ENCODE measurements at places on chromosomes 13 and 19. TPM values are rescaled to one million over a fixed set of nuclear protein-coding genes. Genes with fewer than 3 reads are reported as not detected.

Gene PEAK3
- 1.5 TPM for total RNA-seq

Gene DNAAF3
- total RNA-seq = 2.7 TPM

Gene ATXN8OS
- not detected for total RNA-seq

Gene SOHLH2
- total RNA-seq = 0.20 TPM

Gene C13orf42
- total RNA-seq = not detected

Gene CYP2A13
- total RNA-seq = not detected

Gene OSCAR
- 2.4 TPM for total RNA-seq

Gene CEACAM5
- total RNA-seq = not detected

Gene IQCN
- total RNA-seq = 0.52 TPM

Gene MUC16
- total RNA-seq = 21.3 TPM

DNA sequence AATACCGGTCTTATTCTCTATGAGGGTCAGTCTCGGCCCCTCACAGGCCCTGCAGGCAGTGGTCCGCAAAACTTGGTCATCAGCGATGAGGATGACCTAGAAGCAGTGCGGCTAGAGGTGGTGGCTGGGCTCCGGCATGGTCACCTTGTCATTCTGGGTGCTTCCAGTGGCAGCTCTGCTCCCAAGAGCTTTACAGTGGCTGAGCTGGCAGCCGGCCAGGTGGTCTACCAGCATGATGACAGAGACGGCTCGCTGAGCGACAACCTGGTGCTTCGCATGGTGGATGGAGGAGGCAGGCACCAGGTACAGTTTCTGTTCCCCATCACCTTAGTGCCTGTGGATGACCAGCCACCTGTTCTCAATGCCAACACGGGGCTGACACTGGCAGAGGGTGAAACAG is 1.8 kb downstream of the FREM2 start:
- no peak for DNase-seq

- DNase-seq = no peak
Measured at GRCh38 chr13:41501281-41501680, 43.9 kb downstream of the RGCC start.

GRCh38 chr13:40983259-40983658 is 35.9 kb downstream of the ELF1 start:
- no peak for DNase-seq

DNA sequence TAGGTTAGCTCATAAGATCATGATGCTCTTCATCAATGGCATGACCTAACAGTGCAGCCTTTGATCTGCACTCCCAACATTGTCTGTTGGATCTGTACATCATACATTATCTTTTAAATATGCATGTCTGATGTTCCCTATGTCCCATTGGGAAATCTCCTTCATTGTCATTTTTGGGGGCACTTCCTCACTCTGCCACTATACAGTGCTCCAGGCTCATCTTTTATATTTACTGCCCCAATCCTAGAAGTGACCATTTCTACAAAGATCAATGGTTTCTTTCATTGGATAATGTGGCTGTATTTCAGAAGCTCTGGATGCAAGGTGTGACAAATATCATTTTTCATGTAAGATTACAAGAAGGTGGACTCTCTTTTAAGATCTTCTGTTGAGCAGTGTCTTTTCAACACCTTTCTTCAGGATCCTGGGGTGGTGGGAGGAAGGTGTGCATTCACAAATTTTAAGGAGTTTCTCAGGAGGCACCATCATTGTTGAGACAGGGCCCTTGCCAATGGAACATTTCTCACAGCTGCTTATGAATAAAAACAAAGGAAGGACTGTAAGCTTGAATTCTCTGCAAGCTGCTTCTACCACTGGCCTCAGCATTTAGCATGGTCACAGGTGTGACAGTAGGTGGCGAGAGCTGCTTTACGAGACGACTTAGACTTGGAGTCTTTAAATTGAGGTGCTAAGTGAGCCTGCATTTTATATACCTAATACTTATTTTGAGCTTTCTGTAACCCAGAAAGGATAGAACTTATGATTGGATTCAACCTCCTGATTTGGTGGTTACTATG is 403.0 kb downstream of the LMO7 start:
- DNase-seq = no peak

DNA sequence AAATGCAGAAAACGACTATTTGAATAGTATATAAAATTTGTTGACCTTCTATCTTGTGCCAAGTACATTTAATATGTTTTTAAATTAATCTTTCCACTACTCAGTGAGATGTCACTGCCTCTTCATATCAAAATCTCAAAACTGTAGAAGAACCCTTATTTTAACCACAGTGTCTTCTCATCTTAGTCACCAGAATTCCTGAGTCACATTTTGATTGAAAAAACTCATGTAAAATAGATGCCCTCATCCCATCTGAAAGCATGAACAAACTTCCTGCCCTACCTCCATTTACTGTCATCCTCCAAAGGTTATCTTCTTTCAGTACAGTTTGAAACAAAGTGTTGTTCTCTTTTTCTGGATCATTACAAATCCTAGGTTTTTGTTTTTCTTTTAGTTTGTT is 1215.4 kb downstream of the PCDH9 start:
- no peak for DNase-seq

DNA sequence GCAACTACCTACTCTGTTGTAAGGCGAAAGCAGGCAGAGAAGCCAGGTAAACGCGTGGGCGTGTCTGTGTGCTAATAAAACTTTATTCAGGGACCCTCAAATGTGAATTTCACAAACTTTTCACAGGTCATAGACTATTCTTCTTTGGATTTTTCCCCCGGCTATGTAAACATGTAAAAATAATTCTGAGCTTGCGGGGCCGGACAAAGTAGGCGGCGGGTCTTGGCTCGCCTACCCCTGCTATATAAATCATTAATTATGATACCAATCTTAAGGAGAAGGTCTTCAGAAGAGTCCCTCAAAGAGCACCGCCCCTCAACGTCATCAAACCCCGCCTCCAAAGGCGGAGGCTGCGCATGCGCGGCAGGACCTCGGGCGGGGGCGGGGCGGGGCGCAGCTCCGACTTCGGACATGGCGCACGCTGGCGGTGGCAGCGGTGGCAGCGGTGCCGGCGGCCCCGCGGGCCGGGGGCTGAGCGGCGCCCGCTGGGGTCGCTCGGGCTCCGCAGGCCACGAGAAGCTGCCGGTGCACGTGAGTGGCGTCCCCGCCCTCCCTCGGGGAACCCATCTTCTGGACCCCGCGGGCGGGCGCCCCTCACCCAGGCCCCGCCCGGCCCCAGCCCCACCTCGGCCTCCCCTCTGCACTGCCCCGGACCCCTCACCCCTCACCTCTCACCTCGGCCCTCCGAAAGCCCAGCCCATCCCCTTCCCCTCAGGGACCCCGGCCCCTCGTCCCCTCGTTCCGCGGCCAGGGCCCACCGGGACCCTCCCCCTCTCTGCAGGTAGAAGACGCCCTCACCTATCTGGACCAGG is at the start of gene SIN3B:
Gene SIN3B, plus strand, starts transcription at position 389 of the 812 bp plus-strand sequence. Its CDS starts 23 bp downstream, at position 412.
- peak; percentile 80 for DNase-seq

DNA sequence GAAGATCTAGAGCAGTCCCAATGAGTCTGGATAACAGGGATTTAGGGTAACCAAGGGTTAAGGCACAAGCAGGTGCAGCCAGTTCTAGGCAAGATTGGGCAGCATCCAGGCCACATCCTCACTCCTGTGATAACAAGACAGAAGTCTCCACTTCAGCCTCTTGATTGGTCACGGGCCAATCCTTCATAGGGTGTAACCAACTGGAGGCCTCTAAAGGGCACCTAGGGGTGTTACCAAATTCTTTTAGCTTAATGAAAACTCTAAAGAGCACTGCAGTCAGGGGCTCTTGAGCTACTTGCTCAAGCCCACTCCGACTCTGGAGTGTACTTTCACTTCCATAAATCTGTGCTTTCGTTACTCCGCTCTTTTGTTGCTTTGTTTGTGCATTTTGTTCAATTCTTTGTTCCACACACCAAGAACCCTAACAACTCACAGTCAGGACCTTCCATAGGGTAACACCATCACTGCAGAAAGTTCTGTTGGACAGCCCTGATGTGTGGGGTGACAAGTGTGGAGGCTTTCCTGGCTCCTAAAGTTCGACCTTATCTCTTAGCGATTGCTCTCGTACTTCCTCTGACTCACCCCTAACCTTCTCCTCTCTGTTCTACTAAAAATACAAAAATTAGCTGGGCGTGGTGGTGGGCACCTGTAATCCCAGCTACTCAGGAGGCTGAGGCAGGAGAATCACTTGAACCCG is 36.1 kb downstream of the ZSWIM9 start:
- DNase-seq = peak; percentile 53

GRCh38 chr19:1860821-1861598 is 2.4 kb downstream of the KLF16 start:
- no peak for DNase-seq

DNA sequence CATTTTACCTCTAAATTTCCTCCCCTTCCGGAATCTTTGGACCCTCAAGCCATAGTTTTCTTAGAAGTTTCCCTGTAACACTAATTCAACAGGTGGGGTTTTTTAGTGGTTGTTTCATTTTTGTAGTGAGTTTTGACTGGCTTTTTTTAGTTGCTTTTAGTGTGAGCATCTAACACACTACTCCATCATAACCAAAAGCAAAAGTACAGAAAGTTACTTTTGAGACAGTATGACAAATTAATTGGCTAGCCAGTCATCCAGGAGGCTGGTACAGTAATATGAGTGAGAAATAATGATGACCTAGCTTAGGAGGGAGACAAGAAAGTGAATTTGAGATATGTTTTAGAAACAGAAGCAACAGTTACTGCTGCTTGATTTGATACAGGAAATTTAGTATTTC is 71.5 kb downstream of the DNAJC15 start:
- no peak for DNase-seq

DNA sequence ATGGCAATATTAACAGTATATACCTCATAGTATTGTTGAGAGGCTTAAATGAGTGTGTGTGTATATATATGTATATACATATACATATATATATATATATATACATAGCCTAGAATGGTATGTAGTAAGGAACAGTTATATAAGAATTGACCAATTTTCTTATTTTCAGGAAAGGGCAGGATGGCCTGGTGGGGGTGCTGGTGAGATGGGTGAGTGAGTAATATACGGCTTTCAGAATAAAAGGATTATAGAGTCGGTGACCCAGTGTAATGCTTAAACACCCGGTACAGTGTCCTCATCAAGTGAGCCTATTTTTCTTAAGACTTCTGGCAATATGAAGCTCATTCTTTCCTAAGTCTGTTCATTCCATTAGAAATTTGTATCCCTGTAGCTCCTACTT is 11.7 kb upstream of the FAM216B start:
- DNase-seq = no peak

GRCh38 chr19:1282588-1283206 is 3.0 kb upstream of the EFNA2 start:
- DNase-seq = no peak

DNA sequence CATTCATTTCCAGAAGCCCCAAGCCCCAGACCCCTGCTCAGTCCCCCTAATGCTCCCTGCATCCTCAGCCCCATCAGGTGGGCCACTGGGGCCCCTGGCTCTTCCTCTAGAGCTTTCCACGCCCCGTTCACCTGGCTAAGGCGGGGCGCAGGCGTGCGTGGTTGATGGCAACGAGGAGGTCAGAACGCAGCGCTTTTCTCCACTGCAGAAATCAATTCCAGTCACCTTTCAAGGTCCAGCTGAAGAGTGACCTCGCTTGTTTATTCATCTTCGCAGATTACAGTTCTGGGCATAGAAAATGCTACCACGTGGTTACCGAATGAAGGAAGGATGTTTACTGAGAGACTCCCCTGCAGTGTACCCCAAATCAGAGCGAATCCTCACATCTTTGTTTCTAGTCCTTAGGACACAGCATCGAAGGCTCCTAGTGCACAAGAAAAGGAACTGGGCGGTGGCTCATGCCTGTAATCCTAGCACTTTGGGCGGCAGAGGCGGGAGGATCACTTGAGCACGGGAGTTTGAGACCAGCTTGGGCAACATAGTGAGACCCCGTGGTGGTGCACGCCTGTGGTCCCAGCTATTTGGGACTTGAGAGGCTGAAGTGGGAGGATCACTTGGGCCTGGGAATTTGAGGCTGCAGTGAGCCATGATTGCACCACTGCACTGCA is 828 bp upstream of the PBX4 start:
- DNase-seq = no peak

DNA sequence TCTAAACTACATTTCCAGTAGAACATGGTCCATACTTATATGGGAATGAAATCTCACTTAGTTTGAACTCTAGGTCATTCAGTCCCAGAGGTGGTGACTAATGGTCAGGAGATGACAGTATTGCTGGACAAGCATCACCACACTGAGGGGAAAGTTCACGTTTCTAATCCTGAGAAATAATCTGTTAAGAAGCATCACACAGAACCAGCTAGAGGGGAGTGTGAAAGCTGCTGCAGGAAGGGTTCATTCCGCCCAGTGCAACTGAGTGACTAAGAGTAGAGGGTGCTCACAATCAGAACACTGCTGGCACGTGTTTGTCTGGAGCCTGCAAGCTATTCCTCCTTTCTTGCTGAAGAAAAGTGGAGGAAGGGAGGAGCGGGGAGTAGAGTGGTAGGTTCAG is 2.7 kb downstream of the COL4A1 start:
- DNase-seq = peak; percentile 59

DNA sequence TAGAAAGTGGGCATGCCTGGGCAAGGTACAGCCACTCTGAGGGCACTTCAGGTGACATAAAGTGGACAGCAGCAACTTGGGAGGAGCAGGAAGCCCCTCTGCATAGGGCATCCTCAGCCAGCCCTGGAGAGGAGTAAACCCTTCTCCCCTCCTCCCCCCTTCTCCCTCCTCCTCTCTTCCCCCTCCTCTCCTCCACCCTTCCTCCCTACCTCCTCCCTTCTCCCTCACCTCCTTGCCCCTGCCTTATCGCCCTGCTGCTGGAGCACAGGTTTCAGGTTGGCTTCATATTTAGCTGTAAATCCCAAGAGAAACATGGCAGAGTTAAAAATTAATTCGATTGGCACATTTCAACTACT is 30.5 kb upstream of the ATP12A start:
- no peak for DNase-seq

DNA sequence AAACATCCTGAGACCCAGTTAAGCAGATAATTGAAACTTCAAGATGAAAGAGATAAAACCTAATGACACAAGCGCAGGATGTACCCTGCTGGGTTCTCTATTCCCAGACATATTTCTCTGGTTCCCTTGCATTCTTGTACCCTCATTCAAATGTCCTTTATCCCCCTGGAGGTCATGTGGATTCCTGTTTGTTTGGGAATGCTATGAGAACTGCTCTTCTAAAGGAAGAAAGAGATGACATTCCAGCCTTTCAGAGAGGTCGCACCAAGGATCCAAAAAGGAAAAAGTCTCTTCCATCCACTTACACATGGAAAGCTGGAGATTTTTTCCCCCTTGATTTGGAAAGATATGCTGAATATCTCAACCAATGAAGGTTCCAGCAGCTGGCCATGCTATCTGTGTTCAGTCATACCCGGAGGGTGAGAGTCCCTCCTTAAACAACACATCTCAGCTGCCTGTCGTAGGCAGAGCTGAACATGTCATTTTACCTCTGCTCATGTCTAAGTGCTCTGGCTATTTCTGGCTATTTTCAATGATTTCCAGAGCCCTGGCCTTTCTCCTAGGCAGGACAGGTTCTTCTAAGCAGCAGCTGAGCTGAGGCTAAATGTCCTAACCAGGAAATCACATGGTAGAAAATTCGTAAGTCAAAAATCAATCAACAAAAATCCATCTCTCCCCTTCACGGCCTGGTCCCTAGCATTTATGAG is 52.5 kb downstream of the C13orf42 start:
- no peak for DNase-seq

- DNase-seq = peak; percentile 92
Measured at GRCh38 chr19:29665215-29665825, at the start of gene PLEKHF1. PLEKHF1 (plus strand) TSS chr19:29665461; CDS start chr19:29673840, 8,379 bp downstream.

GRCh38 chr19:21698215-21698614 is 69.2 kb downstream of the ZNF100 start:
- DNase-seq = no peak

GRCh38 chr19:40363069-40363468 is 14.6 kb downstream of the PLD3 start:
- DNase-seq = no peak

- DNase-seq = peak; percentile 91
Measured at GRCh38 chr19:18292810-18293641, 11.6 kb upstream of the JUND start.
